DMS153 (cell line): ENCODE measurements at places on chromosomes 5 and 9.
A peak's percentile ranks its signal among the peaks of the same experiment; 100 is the strongest.

- peak; percentile 11 for DNase-seq
These were observed 977 bp upstream of the PRDM12 start for GRCh38 chr9:130663258-130663976.

GRCh38 chr9:38154501-38155421, 85.7 kb upstream of the SHB start:
- no peak for DNase-seq

DNA sequence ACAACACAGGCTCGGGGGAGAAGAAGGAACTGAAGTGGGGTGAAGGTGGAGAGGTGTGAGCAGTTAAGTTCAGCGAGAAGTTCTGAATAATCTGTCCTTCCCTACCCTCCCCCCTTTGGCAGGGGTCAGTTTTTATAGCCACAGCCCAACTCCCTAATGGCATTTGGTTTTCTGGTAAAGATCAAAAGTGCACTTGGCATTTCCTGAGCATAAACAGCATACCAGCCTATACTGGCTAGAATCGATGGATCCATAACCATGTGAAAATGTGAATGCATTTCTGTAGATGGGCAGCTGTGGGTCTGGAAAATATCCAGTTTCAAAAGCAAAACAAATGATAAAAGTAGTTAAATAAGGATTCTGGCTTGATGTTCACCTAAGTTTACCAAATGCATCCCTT, 410.9 kb downstream of the PLK2 start:
- no peak for DNase-seq

DNA sequence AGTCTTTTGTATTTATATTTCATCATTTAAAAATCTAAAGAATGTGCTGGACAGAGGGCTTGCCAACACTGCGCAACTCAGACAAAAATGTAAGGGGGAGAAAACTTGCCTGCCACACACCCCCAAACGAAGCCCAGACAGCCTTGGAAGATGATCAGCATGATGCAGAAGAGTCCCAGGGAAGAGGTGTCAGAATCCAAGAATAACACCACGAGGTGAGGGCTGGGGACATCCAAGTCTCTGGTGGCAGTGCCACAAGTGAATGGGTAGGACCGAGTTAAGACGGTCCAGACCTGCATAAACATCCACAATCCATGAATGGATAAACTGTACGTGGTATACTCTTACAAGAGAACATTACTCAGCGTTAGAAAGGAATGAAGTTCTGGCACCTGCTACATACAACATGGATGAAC, 10.4 kb downstream of the EPB41L4B start:
- no peak for DNase-seq

DNA sequence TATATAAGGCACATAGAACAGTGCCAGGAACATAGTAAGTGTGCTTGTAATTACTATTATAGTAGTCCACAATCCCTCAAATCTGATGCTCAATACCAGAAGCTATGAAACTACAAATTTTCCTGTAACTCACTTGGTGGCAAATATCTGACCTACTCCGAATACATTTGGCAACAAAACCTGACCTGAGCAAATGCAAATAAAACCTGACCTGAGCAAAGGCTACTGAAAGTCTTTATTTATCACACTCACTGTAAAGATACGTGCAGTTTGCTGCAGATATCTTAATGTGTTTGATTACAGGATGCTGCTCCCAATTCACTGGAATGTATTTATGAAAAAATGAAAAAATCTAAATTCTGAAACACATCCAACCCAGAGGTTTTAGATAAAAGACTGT, 7.1 kb downstream of the MEGF9 start:
- no peak for DNase-seq

DNA sequence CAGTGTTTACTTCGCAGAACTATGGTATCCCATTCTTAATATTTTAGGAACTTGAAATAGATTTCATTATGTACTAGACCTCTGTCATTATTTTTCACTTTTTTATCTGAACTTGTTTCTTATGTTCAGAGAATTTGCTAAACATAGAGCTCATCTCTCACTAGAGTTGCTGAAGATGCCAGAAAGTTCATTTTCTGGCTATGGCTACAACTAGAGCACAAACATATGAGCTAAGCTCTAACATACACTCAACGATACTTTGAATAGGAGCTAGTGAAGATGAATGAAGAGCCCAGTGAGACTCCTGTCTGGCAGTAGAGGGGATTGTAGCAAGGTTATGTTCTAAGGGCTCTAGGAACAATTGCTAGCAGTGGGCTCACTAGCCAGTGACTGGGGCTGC, 582.2 kb downstream of the KIF4B start:
- DNase-seq = no peak

DNA sequence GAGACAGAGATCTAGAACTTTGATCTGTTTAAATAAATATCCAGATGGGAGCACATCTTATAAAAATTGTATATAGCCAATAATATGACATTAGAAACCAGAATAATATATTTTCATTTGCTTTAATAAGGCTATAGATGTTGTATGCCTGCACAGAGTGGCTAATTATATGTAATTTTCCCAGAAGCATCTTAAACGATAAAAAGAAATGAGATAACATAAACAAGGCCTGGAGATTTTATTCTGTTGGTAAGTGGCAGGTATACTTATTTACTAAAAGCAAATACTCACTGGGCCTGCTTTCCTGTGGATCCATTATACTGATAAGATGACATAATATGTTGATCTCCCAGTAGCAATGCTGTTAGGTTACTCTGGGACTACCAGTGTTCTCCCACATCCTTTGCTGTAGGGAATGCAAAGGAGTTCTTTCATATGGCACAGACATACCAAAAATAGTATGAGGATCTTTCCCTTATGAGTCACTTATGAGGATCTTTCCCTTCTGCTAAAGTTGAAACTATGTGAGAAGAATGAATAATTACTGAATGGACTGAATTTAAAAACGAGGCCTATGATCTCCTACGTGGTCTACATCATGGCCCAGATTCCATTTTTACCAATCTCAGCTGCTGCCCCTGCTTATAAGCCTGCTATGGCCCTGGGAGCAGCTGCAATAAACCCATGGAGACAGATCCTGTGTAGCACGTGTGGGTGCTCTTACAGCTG, 112.1 kb downstream of the NUDT12 start:
- DNase-seq = peak; percentile 7

DNA sequence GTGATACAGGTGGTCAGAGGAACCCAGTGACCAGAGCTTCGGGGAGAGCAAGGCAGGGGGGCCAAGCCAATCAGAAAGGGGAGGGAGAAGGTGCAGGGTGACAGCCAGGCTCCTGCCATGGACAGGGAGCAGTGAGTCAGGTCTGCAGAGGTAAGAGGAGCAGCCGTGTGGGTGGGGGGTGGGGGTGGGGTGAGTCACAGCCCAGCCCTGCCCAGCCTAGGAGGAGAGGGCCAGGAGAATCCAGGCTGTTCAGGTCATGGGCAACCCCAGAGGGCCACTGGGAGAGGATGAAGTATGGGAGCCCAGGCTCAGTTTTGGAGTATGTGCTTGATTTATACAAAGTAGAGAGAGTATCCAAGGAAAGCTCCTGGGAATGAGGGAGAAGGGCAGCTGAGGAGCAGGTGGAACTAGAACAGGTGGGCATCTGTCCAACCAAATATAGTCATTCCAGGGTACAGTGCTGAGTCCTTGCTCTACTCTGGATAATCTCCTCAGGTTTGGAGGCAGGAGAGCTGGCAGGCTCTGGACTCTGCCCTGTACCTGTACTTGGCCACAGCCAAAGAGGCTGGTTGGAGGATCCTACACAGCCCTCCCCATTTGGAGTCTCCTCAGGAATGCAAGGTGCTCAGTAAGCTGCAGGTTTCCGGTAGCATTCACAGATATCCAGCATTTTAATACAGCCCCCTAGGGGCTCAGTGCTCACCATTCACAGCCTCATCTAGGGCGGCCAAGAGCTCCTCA, 1.6 kb downstream of the HBEGF start:
- no peak for DNase-seq

DNA sequence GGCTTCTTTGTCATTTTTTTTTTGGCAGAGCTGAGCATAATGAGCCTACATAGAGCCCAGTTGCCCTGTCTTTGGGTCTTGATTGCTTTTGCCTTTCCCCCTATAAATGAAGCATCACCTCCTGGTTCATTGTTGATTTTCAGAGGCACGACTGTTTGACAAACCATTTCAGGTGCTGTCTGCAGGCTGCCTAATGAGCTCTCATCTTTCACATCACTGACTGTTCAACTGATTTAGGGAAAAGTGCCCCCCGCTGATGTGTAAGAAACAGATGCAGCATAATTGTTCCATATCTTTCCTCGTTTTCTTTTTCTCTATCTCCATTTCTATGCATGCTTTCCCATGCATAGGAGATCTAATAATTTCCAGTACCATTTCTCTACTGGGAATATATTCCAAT, 338.6 kb downstream of the TMEM38B start:
- peak; percentile 35 for DNase-seq
